ENCODE measurements at places on chromosomes 5 and 9.
A peak's percentile ranks its signal among the peaks of the same experiment; 100 is the strongest.

- peak; percentile 15 for DNase-seq
These were observed at the start of gene BNC2 for GRCh38 chr9:16870596-16871335. Gene BNC2 (minus strand): TSS chr9:16870670. CDS start chr9:16870648, 22 bp downstream.

DNA sequence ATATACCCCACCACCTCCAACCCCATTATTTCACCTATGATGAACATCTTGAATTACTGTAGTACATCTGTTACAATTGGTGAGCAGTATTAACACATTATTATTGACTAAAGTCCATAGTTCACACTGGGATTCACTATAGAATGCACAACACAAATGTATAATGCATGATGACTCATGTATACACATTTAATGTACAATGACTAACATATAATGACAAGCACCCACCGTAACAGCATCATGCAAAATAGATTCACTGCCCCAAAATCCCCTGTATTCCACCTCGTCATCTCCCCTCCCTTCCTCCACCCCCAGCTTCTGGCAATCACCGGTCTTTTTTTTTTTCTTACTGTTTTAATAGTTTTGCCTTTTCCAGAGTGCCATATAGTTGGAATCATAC, 47.1 kb upstream of the NEK6 start:
- DNase-seq: no peak

DNA sequence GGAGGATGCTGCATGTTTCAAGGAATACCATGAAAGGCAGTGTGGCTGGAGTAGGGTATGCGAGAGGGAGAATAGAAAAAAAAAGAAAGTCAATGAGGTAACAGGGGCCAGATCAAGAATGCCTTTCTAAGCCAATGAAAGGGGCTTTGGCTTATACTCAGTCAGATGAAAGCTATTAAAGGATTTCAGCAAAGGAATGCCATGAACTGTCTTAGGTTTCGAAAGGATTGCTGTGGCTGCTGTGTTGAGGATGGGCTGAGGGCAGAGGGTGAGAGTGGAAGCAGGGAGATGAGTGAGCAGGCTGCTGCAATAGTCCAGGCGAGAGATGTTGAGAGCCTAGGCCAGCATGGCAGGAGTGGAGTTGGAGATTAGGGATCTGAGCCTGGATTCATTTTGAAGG, 135.4 kb upstream of the CKMT2 start:
- no peak for DNase-seq

- DNase-seq: no peak
These were observed 131.9 kb downstream of the BOD1 start for GRCh38 chr5:173484569-173484968.

DNA sequence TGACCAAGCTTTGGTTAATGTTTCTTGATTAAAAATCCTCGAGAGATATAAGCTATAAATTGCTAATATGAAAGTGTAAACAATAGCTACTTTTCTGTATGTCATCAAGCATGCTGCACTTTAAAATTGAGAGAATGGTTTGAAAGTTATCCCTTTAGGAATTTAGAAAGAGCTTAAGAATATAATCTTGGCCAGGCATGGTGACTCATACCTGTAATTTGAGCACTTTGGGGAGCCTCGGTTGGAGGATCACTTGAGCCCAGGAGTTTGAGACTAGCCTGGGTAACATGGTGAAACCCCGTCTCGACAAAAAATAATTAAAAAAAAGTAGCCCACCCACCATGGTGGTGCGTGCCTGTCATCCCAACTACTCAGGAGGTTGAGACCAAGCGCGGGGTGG, 12.2 kb upstream of the MROH2B start:
- no peak for DNase-seq
